ENCODE measurements at places on chromosomes 7 and 10.

DNA sequence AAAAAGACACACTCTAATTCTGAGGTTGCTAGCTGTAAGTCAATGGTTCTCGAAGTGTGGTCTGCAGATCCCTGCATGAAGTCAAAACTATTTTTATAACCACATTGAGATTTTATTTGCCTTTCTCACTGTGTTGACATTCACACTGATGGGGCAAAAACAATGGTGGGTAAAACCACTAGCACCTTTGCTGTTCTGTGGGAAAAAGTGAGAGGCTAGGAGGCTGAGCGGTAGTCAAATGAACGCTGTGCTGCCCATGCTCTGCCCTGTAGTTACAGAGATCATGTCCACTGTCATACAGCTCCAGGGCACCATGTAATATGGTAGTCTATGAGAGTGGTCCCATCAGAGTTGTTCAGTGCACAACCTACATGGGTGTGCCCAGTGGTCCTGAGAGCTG, 21.6 kb upstream of the PDCD4 start:
- DNase-seq = no peak

DNA sequence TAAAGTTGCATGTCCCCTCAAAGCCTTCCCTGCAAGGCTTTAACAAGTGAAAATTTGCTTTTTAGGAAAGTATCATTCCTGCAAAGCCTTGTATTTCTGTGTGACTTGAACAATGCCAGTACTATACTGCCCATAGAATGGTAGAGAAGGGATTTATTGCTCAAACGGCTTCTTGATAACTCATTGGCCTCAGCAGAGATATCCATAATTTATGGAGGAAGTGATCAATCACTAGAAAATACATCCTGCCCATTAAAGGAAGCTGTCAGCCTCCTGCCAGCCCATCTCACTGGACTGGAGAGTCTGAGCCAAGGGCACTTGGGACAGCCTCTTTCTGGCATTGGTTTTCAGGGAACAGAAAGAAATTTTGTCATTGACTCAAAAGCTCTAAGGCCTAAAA, 152.6 kb downstream of the XPNPEP1 start:
- no peak for DNase-seq

DNA sequence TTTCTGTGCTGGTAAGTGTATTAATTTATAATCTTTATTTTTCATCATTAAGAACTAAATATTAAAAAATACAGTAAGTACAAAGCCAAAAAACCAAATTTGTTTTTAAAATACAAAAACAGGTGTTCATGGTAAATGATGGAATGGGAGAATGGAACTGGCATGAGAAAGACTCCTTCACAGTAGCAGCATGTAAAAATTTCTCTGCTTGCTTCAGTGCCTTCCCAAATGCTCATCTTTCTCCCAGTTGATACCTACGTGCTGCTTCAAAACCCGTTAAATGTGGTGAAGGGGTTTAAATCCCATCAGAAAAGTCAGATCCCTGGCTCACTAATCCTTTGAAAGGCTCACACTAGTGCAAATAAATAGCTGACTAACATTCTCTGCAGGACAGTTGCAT, 4.2 kb downstream of the RNF133 start:
- no peak for DNase-seq

- no peak for DNase-seq
Observed at GRCh38 chr10:132528064-132528691, 9.4 kb upstream of the INPP5A start.

- no peak for DNase-seq
Observed at GRCh38 chr10:86715156-86715795, 41.1 kb upstream of the BMPR1A start.

DNA sequence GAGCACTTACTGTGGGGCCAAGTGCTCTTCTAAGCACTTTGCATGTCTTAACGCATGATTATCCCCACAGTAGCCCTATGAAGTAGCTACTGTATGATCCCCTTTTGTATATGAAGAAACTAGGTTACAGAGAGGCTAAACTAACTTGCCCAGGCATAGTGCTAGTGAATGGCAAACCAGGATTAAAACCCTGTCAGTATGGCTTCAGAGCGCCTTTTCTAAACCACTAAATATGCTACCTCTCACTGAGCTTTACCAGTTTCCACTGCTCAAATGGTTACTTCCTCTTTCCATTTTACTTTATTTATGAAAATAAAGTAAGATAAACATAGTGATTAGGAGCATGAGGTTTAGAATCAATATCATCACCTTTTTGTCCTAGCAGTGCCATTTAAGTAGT, 73.6 kb downstream of the PODXL start:
- DNase-seq = no peak

DNA sequence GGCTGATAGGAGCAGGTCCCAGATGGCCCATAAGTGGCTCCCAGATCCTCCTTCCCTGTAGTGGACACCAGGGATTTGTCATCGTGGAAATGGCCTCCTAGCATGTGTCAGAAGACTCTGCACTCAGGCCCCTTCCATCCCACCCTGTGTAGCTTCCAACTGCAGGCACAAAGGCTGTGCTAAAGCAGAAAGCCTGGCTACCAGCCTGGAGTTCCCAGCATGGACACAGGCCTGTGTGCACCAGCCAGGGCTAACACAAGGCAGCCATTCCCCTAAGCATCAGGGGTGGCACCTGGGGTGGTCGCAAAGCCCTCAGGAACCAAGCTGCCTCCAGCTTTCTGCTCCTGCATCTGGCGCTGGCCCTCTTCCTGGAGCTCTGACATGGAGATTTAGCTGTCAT, 4.5 kb upstream of the CAMK2B start:
- no peak for DNase-seq

GRCh38 chr10:87585565-87586514, 73.8 kb upstream of the PAPSS2 start:
- DNase-seq = peak; percentile 35

- no peak for DNase-seq
Observed at GRCh38 chr10:109480836-109481235, 442.5 kb downstream of the XPNPEP1 start.

DNA sequence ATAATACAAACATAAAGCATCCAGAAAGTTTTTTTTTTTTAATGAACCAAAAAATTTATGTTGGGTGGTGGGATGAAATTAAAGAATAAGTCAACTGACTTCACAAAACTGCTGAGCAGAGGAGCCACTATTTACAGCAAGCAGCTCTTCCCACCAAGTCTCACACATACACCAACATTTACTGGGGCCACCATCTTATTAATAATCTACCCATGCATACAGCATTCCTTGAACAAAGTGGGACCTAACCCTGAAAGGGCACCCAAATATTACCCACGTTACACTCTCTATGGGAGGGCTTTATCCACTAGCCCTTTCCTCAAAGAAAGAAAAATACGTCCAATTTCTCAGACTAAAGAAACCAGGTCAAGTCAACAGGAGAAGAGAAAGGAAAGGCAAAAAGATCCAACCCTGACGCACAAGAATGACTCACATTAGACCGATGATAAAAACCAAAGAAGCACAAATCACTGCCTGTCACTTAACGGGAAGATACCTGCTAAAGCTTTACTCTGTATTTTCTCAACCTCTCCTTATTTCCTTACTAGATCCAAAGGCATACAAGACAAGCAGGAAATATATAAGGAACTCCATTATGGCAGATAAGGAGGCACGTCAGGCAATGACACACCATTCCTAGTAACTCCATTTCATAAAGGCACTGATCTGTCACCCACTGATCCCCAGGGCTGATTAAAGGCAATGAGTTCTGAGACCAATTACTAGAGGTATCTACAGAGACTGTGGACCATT, 141.8 kb upstream of the ASAH2 start:
- DNase-seq = no peak

Data from skeletal muscle cell (primary cell).